Occipital lobe (tissue), 3 donors: ENCODE measurements at places on chromosomes 1 and 21.

- no peak for DNase-seq
These were observed 2.2 kb downstream of the KISS1 start for GRCh38 chr1:204194080-204194479.

GRCh38 chr1:1040004-1040991 is 20.4 kb downstream of the AGRN start:
- DNase-seq: peak; percentile 80

DNA sequence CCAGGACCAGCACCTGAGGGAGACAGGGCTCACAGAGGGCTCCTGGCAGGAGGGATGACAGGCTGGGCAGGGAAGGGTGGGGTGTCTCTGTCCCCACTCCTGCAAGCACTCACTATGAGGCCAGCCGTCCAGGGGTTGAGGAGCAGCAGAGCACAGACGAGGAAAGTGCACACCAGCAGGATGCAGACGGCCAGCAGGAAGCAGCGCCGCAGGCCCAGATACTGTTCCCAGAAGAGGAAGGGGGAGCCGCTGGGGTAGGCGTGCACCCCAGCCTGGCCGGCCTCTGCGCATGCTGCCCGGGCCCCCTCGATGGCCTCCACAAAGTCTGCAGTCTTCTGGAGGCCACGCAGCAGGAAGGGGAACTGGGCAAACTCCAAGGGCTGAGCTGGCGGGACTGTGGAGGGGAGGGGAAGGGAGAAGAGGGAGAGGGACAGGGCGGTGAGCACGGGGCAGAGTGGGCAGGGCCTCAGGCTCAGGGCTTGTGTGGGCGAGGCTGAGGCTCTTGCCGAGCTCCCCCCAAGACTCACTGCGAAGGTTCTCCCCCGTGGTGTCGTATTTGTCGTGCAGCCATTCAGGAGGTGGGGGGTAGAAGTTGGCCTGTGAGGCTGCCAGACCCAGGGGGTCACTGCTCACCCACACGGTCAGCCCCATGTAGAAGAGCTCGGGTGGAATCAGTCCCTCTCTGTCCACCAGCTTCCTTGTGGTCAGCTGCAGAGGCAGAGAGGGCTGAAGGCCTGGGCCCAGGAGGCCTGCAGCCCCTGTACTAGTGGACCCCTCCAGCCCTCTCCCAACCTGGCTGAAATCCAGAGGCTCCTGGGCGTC is 16.5 kb downstream of the PTCH2 start:
- DNase-seq: no peak

DNA sequence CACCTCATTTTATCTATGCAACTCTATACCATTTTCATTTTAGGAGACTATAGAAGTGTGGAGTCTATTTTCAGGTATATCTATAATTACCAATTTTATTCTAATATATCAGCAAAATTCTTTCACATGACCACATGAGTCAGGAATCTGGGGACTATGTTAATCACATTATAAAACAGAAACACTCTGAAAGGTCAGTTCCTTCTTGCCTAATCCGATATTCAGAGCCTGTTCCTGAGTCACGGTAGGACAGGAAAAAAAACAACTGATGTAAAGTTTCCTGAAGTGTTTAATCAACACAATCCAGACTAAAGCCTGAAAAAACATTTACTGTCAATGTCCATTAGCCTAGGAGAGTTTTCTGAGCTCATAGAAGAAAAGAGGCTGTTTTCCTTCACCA is 1902.3 kb downstream of the NCAM2 start:
- DNase-seq: no peak

GRCh38 chr1:43912607-43913006 is 21.0 kb upstream of the ARTN start:
- DNase-seq: no peak

DNA sequence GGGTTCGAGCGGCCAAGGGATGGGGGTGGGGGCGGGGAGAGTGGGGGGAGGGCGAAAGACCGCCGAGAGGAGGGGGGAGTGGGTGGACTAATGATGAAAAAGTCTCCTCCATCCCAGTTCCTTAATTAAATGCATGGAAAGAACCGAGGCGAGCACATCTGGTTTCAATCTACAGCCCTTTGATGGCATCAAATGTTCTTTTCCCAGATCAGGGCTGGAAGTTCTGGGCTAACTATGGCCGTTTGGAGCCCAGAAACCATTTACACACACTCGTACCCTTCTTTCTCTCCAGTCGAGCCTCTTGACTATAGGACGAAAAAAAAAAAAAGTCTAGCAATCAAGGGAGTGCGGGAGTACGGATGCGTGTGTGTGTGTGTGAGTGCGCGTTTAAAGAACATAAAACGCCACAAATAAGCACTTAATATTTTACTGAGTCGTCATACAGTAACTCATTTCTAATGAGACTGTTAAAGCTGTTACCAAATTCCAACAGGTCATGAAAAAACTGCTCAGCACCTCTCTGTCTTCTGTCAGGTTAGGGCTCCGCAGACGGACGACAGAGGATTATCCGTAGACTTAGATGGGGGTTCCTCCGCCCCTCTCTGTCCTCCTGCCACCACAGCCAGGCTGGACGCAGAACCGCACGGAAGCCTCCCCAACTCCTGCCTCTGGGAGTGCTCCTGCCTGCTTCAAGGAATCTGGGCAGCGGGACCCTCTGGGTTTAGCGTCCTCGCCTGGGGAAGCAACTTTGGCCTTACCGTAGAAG is 2.1 kb upstream of the PRRX1 start:
- DNase-seq: no peak

GRCh38 chr1:53134961-53135734 is 7.3 kb downstream of the SLC1A7 start:
- DNase-seq: peak; percentile 7

DNA sequence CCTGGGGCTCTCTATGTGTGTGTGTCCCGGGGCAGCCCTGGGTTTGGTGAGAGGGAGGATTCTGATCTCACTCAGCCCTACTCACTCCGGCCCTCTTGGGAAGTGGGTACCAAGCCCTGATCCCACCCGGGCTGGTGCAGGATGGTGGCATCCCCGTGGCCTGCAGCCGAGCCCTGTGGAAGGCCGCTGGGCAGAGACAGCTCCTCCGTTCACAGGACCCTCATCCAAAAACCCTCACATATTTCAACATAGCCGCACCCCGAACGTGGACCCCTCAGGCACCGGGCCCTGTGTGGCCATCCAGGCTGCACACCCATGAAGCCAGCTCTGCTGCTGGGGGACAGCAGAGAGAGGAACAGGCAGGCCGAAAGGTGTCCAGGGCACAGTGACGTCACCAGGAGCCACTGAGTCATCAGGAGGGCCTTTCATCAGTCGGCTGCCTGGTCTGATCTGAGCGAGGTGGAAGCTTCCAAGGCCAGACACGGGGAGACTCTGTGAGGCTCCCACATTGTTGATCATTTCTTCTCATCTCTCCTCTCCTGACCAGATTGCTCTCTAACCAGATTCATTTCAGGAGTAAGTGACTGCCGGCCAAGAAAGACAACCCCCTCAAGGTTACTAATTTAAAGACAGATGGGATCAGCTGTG is 16.2 kb upstream of the GPR157 start:
- no peak for DNase-seq

DNA sequence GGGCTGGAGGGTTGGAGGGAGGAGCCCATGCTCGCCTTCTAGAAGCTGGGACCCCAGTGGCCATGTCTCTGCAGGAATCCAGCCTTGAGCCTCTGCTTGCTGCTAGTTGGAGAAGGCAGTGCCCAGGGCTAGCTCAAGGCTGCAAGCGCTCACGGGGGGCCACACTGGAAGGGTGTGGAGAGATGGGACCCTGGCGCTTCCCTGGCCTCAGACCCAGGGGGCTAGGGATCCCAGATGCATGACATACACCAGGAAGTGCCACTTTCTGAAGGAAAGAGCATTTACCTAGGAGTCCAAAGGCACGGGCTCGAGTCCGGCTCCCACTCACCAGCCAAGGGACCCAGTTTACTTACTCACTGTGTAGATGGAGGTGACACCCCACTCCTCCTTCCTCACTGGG is 32.6 kb downstream of the NENF start:
- DNase-seq: no peak

DNA sequence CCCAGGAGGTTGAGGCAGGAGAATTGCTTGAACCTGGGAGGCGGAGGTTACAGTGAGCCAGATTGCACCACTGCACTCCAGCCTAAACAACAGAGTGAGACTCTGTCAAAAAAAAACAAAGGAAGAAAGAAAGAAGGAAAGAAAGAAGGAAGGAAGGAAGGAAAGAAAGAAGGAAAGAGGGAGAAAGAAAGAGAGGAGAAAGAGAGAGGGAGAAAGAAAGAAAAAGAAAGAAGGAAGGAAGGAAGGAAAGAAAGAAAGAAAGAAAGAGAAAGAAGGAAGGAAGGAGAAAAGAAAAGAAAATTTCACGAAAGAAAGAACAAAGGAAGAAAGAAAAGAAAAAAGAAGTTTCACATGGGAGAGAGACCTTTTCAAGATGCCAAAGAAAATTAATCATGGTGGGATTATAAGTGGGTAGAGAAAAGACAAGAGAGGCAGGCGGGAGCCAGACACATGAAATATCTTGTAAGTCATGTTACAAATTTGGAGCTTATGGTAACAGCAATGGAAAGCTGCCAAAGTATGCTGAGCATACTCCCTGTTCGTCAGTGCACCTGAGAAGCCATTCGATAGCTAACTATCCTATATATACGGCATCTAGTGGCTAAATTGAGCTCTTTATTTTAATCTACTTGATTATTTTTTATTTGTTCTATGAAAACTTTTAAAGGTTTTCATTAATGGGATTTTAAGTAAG is 41.3 kb upstream of the TNFSF4 start:
- DNase-seq: no peak

- DNase-seq: no peak
These were observed 20.5 kb downstream of the KIAA0319L start for GRCh38 chr1:35536556-35537162.

- DNase-seq: no peak
These were observed 215.7 kb upstream of the FGGY start for GRCh38 chr1:59081181-59081580.

- DNase-seq: no peak
These were observed 4.3 kb downstream of the AMPD1 start for GRCh38 chr1:114691061-114691460.

DNA sequence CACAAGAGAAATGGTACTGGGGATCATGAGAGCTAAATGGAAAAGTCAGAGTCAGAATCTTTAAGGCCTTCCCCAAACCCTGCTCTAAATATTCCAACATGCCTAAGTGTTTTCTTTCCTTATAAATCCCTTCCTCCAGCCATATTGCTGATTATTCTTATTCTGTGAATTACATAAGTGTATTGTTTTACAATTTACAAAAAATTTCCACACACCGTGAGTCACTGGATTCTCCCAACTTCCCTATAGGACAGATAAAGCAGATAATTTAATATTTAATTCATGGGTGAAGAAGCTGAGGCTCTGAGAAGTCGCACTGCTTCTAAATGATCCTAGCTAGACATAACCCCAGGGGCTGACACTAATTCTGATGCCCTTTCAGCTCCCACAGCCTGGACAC is 243.3 kb upstream of the JUN start:
- no peak for DNase-seq

GRCh38 chr1:30521261-30521865 is 202.0 kb downstream of the MATN1 start:
- DNase-seq: no peak

DNA sequence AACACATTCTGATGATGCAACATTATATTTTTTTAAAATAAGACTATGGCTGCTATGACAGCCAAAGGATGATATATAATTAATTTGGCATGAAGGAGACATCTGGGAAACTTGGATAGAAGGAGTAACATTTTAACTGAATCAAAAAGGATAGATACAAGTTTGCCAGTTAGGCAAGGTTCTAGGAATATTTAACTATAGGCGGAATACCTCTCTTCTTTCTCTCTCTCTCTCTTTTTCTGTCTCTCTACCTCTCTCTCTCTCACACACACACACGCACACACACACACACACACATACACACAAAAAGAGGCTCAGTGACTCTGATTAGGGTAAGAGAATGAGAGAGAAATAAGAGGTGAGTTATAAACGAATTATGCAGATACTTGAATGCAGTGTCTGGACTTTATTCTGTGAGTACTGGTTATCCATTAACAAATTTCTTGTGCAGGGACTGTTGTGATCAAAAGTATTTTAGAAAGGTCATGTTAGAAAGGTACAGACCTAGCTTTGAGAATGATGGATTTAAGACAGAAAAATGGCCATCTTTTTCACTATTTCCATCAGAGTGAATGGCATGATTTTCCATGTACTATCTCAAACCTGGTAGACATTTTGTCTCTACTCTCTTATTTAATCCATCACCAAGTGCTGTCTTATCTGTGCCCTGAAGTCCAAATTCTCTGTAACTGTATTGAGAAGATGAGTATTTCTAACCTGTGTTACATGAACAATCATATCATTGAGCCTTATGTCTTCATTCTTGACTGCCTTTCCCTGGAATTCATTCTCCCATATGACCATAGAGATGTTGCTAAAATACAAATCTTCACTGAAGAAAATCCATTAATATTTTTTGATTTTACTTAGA is 1106.9 kb upstream of the ADGRL4 start:
- DNase-seq: no peak

DNA sequence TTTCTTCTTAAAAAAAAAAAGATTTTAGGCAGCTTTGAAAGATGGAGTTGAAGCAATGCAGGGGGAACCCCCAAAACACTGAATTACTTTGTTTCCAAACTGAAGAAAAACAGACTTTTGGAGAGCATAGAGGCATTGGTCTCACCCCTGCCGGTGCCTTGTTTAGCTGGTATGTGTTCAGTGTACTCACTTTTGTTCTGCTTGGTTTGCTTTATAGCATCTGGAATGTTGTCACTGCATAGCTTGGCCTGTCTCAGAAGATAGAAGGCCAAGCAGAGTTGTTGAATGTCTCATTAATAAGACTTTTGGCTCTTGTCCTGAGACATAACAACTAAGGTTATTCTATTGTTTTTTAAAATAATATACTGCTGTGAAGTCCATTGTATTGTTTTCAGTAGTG is 6.9 kb downstream of the THRAP3 start:
- DNase-seq: no peak

DNA sequence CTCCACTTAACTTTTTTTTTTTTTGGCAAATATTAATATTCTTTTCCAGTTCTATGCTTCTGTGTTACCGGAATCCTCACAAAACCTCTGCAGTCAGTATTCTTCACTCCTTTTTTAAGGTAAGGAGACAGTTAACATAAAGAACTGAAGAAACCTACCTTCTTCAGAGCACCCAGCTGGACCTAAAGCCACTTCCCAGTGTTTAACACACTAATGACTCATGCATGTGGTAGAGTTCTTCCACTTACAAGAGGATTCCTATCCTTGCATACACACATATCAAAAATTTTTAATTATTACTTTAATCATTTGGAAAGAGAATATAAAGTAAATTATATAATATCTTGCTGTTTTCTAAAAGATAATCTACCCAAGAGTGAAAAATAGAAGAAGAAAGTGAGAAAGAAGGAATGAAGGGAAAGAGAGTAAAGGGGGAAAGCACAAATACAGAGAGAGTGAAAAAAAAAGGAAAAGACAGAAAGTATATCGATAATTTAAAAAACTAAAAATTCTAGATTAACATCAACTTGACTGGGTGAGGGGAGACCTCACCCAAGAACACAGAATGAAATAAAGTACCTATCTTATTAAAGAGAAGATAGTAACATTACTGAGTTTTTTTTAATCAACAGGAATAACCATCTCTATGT is 54.9 kb downstream of the ENAH start:
- DNase-seq: no peak
